ENCODE measurements at places on chromosomes 13 and 19.

GRCh38 chr13:100767192-100767591, 92.6 kb upstream of the TMTC4 start:
- no peak for DNase-seq

- no peak for DNase-seq
Observed at GRCh38 chr13:97548138-97548537, 114.2 kb downstream of the RAP2A start.

DNA sequence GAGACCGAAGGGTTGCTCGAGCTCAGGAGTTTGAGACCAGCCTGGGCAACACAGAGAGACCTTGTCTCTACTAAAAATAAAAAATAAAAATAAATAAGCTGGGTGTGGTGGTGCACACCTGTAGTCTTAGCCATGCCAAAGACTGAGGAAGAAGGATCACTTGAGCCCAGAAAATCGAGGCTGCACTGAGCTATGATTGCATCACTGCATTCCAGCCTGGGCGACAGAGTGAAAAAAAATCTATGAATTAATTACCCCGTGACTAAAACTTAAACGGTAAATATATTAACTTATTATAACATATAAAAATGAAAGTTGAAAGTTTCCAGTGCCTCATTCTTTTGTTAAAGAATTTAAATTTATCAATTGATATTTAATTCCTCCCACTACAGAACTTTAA, 273.7 kb downstream of the KLF12 start:
- DNase-seq, result no peak

- peak; percentile 18 for DNase-seq
Observed at GRCh38 chr13:64556376-64556775, 2673.8 kb downstream of the PCDH9 start.
